Stimulated activated naive CD8-positive, alpha-beta T cell treated with anti-CD3 and anti-CD28 coated beads, Interleukin-15, Interleukin-2, amounts not matched to agents 100 U/mL and 50 U/mL, for 24 hours (primary cell): ENCODE measurements at places on chromosomes 5 and 9.

DNA sequence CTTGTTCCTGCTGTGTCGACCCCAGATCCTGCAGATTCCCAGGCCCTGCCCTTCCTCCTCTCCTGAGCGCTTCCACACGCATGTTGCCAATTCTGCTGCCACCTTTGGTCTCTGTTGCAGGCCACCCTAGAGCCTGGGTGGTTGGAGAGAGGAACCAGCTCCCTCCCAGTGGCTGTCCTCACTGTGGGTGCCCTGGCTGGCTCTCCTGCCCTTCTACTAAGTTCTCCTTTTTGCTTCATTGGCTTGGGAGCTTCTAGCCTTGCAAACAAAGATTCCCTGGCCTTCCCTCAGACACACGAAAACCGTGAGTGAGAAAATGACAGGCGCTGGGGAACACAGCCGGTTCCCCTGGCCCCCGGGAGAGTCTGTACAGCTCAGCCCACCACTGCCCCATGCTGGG is 14.2 kb upstream of the NCS1 start:
- DNase-seq: no peak

DNA sequence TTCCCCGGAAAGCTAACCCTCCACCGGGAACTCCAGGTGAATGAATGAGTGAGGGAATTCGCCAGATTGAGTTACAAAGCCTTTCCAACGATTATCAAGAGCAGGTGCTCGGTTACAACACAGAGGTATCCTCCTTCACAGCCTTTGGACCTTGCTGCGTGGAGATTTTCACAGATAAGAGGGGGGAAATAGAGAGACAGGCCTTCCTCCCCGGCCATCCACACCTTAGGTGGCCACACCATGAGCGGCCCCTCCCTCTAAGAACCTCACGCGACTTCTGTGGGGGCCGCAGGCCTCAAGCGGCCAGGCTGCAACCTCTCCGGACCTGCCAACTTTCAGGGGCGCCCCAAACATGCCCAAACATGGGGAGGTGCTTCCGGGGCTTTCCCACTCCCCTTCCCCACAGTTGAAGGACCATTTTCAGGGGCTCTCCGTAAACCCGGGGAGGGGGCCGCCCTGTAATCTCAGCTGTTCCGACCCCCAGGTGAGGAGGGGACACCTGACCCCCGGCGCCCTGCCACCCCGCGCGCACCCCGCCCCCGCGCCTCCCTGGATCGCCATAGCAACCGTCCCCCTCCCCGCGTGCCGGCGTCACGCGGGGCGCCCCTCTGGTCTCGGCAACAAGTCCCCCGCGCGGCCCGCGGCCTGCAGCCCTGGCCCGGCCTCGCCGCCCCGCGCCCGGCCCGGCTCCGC is 603 bp downstream of the DENND1A start:
- DNase-seq: peak; percentile 46

DNA sequence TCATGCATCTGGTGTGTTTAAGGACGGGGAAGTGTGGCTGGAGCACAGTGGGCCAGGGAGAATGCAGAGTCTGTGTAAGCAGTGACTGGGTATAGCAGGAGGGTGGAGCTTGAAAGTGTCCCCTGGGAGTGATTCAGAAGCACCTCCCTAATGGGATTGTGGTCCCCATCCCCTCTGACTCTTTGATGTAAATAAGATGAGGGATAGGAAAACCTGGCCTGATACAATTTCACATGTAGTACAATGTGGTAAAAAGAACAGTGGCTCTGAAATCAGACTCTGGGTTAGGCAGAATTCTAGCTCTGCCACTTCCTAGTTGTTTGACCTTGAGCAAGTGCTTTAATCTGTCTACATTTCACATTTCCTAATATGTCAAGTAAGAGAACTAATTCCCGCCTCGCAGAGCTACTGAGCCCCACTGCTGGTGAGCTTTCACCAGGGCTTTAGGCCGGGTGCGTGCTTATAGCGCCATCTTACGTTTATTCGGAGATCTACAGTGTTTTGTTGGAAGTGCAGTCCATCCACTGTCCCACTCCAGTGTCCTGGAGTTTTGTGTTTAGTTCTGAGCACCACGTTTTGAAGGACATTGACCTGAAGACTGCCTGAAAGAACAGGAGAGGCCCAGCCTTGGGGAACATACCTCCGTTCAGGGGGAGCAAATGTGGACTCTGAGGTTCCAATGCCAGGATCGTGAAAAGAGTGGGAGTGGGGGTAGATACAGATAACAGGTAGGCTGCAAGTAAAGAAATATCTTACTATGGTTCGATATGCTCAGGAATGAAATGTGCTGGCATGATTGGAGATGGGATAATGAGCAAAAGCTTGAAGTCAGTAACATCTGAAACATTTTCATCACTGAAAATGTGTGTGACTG is 51.2 kb upstream of the TESK1 start:
- peak; percentile 38 for DNase-seq

DNA sequence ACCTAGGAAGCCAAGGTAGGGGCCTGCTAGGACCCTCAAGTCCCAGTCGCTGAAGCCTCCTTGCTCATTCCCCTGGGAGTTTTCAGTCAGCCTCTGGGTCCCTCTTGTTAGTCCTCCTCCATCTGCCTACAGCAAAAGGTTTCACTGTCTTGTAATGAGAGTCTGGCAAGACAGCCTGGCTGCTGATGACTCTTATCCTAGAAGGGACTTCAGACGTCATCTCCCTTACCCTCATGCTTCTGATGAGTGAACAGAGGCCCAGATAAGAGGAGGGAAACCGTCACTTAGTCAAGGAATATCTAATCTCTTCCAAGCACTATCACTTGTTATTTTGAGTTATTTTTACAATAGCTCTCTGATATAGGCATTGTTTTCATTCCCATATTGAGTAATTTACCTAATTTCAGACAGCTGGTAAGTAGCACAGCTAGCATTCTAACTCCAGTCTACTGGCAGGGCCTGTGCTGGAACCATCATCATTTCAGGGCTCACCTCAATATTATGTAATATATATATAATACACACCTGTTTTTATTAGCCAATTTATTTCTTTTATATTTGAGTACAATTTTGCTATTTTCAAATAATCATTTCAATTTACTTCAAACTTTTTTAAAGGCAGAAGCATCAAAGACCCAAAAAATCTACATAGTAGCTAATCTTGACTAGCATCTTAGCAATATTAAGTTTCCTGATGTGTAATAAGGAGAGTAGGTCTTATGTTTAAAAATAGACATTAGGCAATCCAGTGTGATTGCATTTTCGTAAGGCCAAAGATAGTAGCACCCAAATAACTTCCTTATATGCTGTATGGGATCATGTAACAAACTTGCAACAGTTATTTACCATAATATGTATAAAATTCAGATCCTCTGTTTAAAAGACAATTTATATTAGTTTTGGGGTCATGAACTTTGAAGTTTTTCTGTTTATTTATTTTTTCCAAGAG is 7.9 kb downstream of the CMYA5 start:
- DNase-seq: no peak

GRCh38 chr5:76283670-76284069 is 119.4 kb upstream of the IQGAP2 start:
- DNase-seq: no peak

- DNase-seq: no peak
Measured at GRCh38 chr9:20255052-20255451, 367.2 kb downstream of the MLLT3 start.

DNA sequence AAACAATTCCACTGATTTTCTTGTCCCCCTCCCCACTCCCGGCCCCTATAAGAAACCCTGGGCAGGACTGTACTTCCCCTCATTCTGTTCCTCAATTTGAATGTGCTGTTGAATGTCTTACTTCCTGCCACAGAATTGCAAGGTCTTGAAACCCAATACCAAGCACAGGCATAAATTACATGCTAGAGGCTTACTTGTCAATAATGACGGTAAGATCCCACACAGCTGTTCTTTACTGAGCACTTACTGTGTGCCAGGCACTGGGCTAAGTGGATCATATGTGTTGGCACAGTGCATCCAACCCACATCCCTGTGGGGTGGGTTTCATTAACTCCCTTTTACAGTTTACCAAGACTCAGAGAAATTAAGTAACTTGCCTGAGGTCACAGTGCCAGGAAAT is 63.4 kb downstream of the MVB12B start:
- DNase-seq: no peak

DNA sequence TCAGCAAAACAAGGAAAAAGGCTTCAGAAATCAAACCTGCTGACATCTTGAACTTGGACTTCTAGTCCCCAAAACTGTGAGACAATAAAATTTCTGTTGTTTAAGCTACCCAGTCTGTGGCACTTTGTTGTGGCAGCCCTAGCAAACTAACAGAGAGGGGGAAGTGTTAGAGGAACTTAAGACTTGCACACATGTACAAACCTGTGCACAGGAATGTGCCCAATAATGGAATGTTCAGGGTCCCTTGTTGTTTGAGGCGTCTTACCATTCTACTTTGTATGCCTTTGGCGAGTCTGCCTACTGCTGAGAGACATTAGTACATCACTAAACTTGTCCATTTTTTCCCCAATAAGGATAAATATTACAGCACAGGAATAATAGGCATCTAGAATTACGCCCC is 160.3 kb downstream of the WDR70 start:
- DNase-seq: no peak

DNA sequence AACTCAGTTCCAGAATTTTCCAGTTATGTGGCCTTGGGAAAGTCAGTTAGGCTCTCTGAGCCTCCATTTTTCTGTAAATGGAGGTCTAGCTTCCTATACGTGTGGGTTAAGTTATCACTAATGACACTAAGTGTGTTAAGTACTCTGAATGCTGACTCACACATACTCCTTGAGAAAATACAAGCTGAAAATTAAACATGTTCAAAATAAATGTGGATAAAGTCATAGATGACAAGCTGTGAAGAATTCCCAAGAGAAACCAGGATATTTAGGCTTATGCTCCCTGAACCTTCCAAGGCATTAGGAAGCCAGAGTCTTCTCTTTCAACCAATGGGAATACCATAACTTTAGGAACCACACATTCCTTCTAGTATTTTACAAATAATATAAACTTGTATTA is 58.1 kb downstream of the ABCA1 start:
- no peak for DNase-seq
